ENCODE measurements at places on chromosomes 1 and 21.

- DNase-seq, result no peak
Observed at GRCh38 chr1:3746389-3746829, 5.8 kb upstream of the CCDC27 start.

- no peak for DNase-seq
Observed at GRCh38 chr1:36764798-36765197, 269.5 kb downstream of the GRIK3 start.

DNA sequence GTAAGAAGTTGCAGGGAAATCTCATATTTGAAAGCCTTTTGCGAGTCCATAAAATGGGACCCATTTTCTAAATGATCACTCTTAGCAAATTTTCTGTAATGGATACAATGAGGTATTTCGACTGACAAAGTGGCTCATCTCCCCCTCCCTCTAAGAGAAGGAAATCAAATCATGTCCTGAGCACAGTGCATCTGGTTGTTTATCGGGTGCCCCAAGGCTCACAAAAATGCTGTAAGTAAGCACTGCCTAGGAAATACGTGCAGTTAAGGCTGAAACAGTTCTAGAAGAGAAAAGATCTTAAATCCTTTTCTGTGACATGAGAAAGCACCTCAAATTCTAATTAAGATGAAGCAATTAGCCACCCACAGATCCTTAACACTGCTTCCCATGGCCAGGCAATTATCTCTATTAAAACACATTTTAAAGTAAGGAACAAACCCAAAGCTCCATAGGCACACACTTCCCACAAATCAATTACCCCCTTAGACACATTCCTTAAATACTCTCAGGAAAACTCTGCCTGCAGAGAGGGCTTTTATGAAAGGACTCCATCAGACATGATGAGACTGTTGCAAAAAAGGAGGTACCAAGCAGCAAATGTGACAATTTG, 216.3 kb downstream of the KCNH1 start:
- DNase-seq, result no peak

DNA sequence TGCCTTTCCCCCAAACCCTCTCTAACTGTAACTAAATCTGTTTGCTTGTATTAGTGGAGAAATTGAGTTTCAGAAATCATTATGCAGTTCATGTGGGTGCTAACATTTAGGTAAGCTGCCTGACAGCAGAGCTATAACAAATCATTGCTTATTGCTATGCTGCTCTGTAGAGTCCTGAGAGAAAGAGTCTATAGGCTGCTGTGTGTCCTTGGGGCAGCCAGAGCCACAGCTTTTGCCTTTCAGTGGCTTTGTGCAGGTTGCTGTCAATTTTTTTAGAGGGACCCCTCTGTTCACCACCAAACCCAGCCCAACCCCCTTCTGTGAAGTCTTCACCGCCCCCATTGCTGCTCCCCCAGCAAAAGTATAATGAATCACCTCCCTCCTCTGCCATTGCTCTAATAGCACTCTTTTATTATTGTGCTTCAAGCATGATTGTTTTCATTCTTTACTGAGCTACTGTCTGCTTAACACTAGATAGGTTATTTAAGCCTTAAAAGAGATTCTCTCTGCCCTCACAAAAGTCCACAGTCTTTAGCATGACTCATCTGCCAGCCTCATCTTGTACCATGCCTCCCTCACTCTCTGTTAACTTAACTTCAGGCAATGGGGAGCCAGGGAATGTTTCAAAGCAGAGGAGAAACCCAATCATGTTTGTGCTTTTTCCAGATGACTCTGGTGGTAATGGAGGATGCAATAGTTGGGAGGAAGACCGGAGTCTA, 38.6 kb downstream of the DIRAS3 start:
- no peak for DNase-seq

DNA sequence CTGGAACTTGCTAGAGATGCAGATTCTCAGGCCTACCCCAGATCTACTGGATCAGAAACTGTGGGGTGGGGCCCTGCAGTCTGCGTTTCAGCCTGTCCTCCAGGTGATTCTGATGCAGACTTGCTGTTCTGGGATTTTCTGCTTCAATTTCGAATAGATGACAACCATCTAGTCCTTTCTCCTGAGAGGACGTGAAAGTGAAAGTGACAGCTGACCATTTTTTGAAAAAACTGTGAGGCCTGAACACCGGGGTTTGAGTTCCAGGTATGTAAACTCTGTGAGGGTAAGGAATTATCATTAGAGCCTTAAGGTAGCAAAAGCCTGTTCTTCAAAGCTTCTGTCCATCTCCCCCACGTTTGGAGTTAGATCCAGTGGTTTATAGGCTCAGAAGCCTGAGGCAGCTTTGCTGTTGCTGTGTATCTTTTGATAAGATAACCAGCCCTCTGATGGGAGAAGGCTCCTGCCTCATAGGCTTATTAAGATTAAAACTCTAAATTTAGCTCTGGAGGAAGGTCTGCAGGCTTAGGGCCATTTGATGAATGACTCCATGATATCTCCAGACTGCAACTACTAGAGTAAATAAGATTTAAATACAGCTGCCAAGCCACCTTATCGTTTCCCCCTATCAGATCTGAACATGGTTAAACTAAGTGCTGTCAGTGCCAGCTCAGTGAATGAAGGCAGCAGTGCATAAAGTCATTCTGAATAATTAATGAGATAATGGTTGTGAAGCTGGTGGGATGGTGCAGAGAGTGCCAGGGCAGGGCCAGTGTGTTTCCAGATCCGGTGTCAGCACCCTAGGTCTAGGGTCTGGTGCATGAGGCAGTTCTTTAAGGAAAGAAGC, 335.2 kb downstream of the HHAT start:
- DNase-seq, result no peak

DNA sequence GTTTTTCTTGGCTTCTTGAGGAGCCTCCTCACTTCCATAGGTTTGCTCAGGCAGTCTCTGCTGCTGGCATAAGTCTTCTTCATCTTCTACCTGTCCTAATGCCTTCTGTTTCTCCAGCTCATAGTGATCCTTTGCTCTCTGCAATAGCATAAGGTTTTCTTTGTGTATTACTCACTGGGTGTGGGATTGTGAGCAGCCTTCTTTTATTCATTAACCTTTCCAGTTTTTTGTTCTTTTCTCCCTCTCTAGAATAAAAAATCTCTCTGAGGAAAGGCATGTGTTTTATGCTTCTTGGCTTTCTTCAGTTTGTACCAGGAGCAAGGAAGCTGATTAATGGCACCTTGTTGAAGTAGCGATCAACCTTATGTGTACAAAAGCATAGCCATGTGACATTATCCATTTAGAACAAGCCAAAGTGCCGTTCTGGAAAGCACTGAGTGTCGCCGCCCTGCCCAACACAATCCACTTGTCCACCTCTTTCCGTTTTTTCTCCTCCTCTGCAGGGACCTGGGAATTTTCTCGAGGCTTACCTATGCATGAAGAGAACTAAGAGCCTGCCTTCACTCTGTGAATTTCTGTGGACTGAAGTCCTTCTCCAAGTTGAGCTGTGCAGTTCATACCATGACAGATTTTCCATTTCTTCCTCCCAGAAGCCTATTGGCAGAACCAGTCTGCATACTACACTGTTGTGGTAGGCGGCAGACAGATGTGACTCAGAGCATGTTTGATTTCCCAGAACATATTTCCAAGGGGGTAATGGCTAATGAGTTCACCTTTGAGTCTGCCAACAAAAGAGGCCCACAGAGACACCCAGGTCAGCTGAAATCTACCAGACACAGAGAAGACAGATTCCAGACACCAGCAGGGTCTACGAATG, 39.0 kb downstream of the DPT start:
- DNase-seq, result no peak

DNA sequence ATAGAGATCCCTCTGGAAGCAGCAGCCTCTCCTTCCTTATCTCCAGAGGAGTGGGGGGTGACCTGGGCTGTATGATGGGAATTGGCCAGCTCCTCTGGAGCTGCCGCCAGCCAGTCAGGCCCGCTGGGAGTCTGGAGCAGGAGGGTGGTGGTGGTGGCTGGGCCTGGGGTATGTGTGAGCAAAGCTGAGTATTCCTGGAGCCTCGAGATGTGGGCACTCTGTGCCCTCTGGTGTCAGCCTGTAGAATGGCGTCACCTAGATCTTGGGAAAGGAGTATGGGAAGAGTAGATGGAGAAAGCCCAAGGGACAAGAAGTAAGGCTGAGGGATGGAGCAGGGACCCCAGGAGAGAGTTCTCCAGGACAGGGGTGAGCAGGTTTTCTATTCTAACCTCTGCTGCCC, 16.0 kb downstream of the VANGL2 start:
- DNase-seq, result no peak

DNA sequence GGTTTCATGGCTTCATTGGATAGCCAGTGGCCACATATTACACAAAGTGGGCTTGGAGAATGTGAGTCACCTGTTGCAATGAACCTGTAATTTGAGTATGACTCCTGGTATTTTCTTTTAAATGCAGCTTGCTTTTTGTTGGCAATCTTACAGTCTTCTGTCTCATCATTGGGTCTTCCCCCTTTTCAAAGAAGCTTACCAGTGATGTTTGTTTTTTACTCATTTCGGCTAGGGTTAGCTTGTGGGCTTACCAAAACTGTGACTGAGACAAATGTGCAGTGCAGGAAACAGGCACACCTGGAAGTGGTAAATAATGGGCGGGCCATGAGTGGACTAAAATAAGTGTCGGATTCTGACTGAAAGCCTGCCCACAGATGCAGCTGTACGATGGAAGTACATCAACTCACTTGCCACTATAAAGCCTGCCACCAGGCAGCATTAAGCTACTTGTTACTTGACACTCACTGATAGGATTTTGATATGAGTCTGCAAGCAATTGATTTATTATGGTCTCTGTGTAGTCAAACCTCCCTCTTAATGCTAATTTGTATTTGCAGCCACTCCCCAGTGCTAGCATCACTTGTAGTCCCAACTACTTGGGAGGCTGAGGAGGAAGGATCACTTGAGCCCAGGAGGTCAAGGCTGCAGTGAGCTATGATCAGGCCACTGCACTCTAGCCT, 4.2 kb downstream of the HHAT start:
- no peak for DNase-seq

GRCh38 chr1:228664399-228664914, 70.8 kb upstream of the RHOU start:
- DNase-seq, result peak; percentile 55

GRCh38 chr1:232891071-232891470, 59.3 kb upstream of the NTPCR start:
- DNase-seq, result no peak

DNA sequence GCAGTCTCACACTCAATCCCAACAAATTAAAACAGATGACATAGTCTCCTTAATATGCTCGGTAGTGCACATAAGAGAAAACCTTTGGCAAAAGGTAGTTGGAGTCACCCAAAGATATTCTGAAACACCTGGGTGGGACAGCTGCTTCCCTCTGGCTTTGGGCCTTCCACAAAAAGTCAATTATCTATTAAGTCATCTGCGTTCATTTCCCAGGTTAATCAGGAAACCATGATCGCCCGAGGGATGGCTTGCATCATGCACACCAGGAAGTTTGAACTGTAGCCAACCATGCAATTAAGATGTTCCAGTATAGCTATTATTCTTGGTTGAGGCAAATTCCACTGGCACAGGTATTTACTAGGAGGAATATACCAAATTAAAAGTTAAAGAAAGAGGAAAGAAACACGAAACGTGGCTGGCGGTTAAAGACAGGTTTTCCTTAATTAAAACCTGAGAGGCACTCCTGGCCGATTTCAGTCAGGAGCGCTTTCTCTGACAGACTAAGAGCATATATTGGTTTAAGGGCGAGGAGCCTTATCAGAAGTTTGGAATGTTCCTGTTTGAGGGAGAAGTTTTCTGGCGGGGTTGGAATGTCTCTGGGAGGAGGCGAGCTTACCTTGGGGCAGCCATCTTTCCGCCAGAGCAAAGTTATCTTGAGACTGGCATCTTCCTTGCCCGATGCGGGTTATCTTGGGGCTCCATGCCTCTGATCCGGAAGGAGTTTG, 19.9 kb downstream of the CLDN17 start:
- DNase-seq, result no peak

- DNase-seq, result no peak
Observed at GRCh38 chr1:177133977-177134538, 30.5 kb downstream of the ASTN1 start.

DNA sequence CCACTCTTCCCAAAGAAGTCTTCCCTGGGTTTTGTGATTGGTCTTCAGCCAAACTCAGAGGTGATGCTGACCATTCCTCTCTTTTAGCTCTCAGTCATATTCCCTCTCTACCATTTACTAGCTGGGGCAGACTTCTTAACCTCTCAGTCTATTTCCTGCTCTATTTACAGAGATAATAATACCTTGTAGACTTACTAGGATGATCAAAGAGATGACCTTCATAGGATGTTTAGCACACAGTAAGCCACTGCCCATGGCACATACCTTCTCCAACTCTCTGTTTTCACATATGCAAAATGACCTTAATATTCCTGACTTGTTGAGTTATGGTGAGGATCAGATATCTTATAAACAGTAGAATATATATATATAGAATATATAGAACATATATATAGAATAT, 106.2 kb upstream of the L1TD1 start:
- DNase-seq, result no peak

GRCh38 chr1:86068271-86068721, 88.3 kb downstream of the COL24A1 start:
- no peak for DNase-seq

DNA sequence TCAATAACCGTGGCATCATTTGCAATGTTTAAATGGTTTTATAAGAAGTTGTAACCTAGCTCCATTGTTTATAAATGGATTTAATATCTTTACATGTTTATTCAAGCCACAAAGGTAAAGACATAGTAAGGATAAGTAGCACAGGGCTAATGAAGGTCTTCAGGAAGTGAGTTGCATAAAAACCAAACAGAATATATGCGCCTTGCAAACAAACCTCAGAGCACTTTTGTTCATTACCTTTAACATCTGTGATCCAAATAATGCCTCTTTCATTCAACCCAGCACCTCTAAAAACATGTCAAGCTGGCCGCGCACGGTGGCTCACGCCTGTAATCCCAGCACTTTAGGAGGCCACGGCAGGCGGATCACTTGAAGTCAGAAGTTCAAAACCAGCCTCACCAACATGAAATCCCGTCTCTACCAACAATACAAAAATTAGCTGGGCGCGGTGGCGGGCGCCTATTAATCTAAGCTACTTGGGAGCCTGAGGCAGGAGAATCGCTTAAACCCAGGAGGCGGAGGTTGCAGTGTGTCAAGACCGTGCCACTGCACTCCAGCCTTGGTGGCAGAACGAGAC, 25.3 kb downstream of the BRINP3 start:
- no peak for DNase-seq

All from stimulated activated CD4-positive, alpha-beta T cell treated with anti-CD3 and anti-CD28 coated beads, Interleukin-15, amount 100 ng/mL, for 1 hour (primary cell).